Activated CD4-positive, alpha-beta T cell treated with anti-CD3 and anti-CD28 coated beads, Interleukin-2, amount 10 ng/mL, durations not matched to agents 24 days and 14 days (primary cell): ENCODE measurements at places on chromosomes 3 and 15.
A peak's percentile ranks its signal among the peaks of the same experiment; 100 is the strongest.

- no peak for DNase-seq
- no peak overlapping the region for H3K27ac ChIP-seq
- H3K4me3 ChIP-seq = no peak overlapping the region
- no peaks in the 10 kb centered on the region for H3K27me3 ChIP-seq
These were observed 18.6 kb upstream of the THSD4 start for GRCh38 chr15:71096676-71097075.

- H3K27me3 ChIP-seq = peaks cover 14% of the 10 kb centered on the region
- H3K4me1 ChIP-seq = no peaks in the 10 kb centered on the region
- no peak overlapping the region for H3K27ac ChIP-seq
These were observed 143.6 kb upstream of the GOLIM4 start for GRCh38 chr3:168239287-168239686.

DNA sequence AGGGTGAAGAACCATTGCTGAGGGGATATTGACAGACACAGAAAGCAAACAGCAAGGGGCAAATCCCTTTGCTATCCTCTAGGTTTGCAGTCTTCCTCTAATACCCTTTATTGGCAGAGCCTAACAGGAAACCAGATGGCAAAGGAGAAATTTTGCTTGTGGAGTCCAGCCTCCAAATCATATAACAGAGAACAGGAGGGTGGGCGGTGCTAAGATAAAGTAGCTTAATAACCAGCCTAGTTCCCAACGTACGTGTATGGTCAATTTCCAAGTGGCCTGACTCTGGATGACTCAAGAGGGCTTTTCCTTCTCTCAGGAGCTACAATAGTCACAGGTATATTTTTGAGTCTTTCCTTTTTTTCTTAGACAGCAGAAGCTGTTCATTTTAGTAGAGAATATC lies 404.5 kb downstream of the PDCD6IP start:
- no peaks in the 10 kb centered on the region for H3K27me3 ChIP-seq
- H3K4me3 ChIP-seq = no peak overlapping the region
- H3K27ac ChIP-seq = no peak overlapping the region

DNA sequence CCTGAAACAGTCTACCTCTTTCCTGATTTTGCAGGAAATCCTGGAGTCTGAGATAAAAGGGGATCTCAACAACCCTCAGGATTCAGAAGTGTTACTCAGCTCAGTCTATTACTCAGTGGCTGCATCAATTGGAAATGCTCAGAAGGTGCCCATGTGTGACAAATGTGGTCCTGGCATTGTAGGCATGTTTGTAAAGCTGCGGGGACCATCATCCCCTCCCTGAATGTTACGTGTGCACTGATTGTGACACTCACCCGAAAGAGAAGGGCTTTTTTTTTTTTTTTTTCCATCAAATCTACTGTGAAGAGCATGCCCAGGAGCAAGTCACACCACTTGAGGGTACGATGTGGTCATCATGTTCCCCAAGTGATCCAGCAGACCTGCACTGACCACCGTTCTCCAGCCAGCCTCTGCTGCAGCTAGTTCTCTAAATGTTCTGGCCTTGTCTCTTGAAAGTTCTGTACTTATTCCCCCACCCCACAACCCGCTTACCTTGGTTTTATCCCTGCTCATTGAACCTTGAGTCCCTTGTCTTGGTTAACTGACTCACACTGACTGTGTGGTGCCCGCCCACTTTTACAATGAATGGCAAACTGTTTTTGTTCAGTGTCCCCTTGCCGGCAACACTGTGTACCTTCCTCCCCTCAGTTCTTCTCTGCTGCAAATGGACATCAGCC lies 19.8 kb downstream of the ST3GAL6 start:
- H3K36me3 ChIP-seq = no peaks in the 10 kb centered on the region
- H3K27me3 ChIP-seq = peaks cover 2% of the 10 kb centered on the region
- H3K4me3 ChIP-seq = no peak overlapping the region
- H3K27ac ChIP-seq = no peak overlapping the region
- peaks cover 16% of the 10 kb centered on the region for H3K4me1 ChIP-seq
- no peak for DNase-seq

DNA sequence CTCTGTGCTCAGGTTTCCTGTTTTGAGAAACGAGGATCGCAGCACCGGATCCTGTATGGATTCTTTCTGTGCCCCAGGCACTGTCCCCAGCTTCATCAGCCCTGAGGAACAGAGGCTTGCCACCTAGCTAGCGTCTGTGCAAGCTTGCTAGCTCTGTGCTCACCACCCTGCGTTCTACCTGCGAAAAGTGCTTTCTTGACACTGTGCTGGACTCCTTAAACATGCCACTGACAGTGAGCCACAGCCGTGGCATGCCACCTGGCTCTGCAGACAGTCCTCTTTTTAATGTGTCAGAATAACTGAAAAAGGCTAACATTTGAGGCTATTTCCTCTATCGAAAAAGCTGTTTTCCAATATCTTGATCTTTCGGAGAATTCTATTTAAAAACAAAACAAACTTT lies 1.4 kb downstream of the PGPEP1L start:
- H3K27me3 ChIP-seq = peaks cover 8% of the 10 kb centered on the region
- H3K4me3 ChIP-seq = no peak overlapping the region
- H3K36me3 ChIP-seq = no peaks in the 10 kb centered on the region
- H3K27ac ChIP-seq = no peak overlapping the region
- no peak for DNase-seq

DNA sequence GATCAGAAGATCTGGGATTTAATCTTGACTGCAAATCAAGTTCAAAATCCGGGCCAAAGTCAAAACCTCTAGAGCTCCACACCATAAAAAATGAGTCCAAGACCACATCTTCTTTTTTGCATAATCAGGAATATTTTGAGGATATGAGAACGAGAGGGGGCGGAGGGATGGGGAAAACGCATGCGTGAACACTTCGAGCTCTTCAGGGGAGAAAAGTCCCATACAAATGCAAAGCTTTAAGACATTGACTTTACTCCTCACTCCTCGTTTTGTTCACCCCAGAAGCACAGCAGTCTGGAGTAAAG lies 68.2 kb downstream of the SUMF1 start:
- H3K27me3 ChIP-seq = no peaks in the 10 kb centered on the region
- H3K27ac ChIP-seq = no peak overlapping the region
- no peak overlapping the region for H3K4me3 ChIP-seq
- peaks cover 33% of the 10 kb centered on the region for H3K36me3 ChIP-seq

- peak; percentile 87 for DNase-seq
- peaks cover 32% of the 10 kb centered on the region for H3K36me3 ChIP-seq
- H3K27me3 ChIP-seq = no peaks in the 10 kb centered on the region
- peaks cover 71% of the 10 kb centered on the region for H3K4me1 ChIP-seq
- peak overlapping the region; percentile 80 for H3K4me3 ChIP-seq
These were observed 28.4 kb downstream of the CCDC12 start for GRCh38 chr3:46947981-46948791.

- H3K36me3 ChIP-seq = no peaks in the 10 kb centered on the region
- no peak overlapping the region for H3K4me3 ChIP-seq
- DNase-seq = no peak
- H3K27ac ChIP-seq = no peak overlapping the region
- no peaks in the 10 kb centered on the region for H3K4me1 ChIP-seq
These were observed 218.0 kb downstream of the XXYLT1 start for GRCh38 chr3:195052939-195053338.

DNA sequence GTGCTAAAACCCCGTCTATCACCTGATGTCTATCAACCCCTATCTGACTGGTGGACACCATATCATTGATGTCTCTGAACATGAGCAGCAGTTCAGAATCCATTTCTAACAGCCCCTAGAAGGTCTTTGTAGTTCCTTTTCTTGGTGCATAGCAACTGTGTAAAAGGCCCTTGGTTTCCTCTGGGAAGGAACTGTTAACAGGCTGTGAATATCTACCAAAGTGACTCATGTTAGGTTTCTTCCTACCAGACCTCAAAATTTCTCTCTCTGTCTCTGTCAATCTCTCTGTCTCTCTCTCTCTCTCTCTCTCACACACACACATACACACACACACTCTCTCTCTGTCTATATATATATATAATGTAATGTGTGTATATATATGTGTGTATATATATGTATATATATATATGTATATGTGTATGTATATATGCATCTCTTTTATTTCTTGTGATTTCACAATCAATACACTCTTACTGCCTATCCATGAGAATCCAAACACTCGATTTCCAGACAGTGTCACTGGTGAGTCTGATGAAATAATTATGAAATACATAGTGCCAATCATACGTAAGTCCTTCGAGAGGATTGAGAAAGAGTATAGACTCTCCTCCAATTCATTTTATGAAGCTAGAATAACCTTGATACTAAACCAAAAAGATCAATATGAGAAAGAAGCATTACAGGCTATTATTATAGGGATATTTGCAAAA lies 335.9 kb upstream of the SLCO3A1 start:
- no peaks in the 10 kb centered on the region for H3K36me3 ChIP-seq
- H3K4me3 ChIP-seq = no peak overlapping the region
- DNase-seq = no peak
- H3K27me3 ChIP-seq = no peaks in the 10 kb centered on the region
- H3K27ac ChIP-seq = no peak overlapping the region

DNA sequence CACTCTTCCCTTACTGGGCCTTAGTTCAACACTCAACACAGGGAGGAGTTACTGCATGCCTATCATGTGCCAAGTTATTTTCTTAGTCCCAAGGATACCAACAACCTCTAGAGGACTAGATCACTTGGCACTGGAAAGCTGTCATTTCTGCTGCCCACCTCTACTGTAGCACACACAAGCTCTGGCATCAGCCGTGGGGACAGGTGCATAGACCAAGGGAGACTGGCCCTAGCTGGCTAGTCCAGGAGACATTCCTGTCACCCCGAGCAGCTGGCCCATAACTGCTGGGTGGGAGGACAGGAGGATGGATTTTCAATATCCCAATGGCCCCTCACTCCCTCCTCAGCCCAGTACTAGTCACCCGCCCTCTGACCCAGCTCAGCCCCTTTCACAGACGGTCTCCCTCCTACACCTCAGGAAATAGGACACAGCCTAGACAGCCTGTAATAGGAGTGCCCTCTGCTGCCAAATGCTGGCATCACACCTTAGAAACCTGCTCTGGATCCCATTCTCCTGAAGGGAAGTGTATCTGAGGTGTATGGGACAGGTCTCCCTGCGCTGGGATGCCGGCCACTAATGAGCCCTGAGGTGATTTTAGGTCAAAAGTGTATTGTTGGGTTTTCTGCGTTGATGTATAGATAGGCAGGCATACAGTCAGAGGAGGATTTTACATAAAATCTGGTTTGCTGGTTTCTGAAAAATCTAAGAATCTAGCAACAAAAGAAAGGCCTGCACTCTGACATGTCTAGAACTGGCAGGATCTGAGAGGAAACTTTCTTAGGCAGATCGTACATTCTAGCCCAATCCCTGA lies 3.4 kb upstream of the DZIP1L start:
- no peak overlapping the region for H3K27ac ChIP-seq
- peaks cover 44% of the 10 kb centered on the region for H3K27me3 ChIP-seq
- peaks cover 8% of the 10 kb centered on the region for H3K4me1 ChIP-seq
- peak; percentile 88 for DNase-seq

- H3K36me3 ChIP-seq = no peaks in the 10 kb centered on the region
- H3K27ac ChIP-seq = no peak overlapping the region
- no peaks in the 10 kb centered on the region for H3K4me1 ChIP-seq
- H3K4me3 ChIP-seq = no peak overlapping the region
- H3K27me3 ChIP-seq = peaks cover 60% of the 10 kb centered on the region
- no peak for DNase-seq
These were observed 82.2 kb downstream of the RORA start for GRCh38 chr15:61146931-61147230.

DNA sequence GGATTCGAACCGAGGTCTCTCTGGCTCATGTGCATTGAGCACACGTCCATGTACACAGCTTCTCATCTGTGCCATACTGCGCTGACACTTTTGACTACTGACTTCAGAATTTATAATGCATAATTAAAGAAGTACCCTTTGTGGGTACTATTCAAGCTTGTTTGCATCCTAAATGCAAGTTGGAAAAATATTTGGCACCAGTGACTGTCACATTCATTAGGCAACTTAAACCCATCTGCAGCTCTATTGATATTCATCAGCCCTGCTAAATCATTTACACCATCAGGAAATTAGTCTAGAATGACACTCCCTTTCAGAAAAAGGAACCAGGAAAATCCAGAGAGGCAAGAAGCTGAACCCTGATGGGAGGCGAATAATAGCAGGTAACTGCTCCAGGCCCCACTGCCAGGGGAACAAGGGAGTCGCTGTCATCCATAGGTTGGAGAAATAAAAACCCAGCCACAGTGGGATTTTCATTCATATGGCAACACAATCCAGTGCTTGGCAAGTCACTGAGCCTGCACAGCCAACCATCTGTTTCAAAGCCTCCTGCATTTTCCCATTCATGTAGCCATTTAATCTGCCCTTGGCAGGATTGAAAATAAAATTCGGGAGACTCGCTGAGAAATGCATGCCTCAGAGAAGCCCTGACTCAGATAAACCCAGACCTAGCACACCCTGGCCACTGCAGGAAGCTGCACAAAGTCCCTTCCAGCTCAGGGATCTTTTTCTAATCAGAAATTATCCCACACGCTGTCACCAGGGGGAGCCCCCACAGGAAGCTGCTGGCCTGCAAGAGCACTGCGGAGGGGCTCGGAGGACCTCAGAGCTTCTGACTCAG lies 103.0 kb upstream of the VEPH1 start:
- H3K4me1 ChIP-seq = peaks cover 2% of the 10 kb centered on the region
- peak; percentile 87 for DNase-seq
- H3K27me3 ChIP-seq = peaks cover 10% of the 10 kb centered on the region
- H3K36me3 ChIP-seq = no peaks in the 10 kb centered on the region
- no peak overlapping the region for H3K4me3 ChIP-seq

DNA sequence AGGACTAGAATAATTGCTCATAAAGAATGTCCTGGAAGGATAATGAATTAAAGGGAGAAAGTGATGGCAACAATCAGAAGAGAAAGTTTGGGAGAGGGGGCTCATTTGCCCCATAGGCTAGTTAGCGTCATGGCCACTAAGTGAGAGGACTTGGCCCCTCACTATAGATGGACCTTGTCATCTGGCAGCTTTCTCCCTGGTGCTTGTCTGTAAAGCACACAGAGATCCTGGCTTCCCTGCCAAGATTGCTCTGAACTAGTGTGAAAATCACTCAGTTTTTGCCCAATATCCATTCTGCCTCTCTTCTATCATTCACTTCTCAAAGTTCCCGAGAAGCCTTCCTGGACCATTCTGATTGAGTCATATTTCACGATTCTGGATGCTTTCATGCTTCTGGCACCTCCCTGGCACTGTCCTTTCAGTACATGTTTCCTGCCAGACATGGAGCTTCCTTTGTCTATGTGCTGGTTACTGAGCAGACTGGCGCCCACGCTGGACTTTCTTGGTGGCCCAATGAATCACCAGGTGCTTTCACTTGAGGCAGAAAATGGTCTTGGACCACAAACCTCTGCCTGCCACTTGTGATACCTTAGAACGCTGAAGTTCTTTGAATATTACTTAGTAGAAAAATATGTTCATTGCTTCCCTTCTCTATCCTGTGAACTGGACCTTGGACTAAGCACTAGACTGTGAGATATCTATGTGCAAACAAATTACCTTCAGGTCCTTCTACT lies 709.6 kb upstream of the CFAP20DC start:
- no peaks in the 10 kb centered on the region for H3K27me3 ChIP-seq
- no peak for DNase-seq
- H3K36me3 ChIP-seq = peaks cover 8% of the 10 kb centered on the region
- peak overlapping the region; percentile 56 for H3K27ac ChIP-seq

- peak overlapping the region; percentile 66 for H3K27ac ChIP-seq
- peaks cover 27% of the 10 kb centered on the region for H3K4me1 ChIP-seq
- H3K36me3 ChIP-seq = peaks cover 2% of the 10 kb centered on the region
- peaks cover 94% of the 10 kb centered on the region for H3K27me3 ChIP-seq
- DNase-seq = peak; percentile 66
These were observed 74.0 kb upstream of the POLG start for GRCh38 chr15:89408372-89409183.
